ENCODE measurements at places on chromosomes 12 and 14.

DNA sequence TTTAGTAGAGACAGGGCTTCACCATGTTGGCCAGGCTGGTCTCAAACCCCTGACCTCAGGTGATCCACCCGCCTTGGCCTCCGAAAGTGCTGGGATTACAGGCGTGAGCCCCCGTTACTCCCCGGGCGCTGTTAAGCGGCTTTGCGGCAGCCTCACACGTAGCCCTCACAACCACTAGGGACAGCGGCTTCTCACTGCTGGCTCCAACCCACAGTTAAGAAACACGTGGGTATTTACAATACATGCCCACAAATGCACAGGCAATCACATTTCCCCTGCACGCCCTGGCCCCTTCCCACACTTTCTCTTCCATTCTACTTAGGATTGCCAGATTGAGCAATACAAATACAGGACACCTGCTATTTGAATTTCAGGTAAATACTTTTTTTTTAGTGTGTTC is 37.0 kb upstream of the EIF5 start:
- no peak for DNase-seq

GRCh38 chr12:81759190-81760051 is at the start of gene PPFIA2:
Gene PPFIA2, minus strand, starts transcription at chr12:81759350.
- DNase-seq = no peak

DNA sequence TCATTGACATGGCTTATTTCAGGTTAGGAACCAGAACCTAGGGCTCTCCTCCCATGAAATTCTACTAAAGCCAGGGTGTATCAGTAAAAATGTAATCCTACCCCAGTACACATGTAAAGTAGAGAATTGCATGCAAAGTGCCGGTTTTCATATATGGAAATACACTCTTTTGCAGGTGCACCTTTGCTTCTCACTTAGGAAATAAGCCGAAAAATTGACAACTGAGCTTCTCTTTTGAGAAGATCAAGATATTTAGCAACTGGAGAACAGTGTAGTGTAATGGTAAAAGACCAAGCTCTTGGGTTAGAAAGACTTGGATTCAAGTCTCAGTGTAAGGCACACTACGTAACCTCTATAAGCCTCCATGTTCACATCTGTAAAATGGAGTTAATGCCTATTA is 82.4 kb downstream of the SLC38A6 start:
- DNase-seq = no peak

- no peak for DNase-seq
Observed at GRCh38 chr12:67456431-67456901, 187.3 kb downstream of the CAND1 start.

DNA sequence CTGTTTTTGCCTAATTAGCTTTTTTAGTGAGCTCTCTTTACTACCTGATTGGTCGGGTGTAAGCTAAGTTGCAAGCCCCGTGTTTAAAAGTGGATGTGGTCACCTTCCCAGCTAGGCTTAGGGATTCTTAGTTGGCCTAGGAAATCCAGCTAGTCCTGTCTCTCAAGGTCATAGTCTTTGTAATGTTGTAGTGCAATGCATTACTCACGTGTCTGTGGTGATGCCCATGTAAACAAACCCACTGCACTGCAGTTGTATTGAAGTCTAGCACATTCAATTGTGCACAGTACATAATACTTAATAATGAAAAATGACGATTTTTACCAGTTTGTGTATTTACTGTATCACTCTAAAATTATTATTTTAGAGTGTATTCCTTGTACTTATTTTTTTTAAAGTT is 335.5 kb downstream of the NUAK1 start:
- DNase-seq = no peak

DNA sequence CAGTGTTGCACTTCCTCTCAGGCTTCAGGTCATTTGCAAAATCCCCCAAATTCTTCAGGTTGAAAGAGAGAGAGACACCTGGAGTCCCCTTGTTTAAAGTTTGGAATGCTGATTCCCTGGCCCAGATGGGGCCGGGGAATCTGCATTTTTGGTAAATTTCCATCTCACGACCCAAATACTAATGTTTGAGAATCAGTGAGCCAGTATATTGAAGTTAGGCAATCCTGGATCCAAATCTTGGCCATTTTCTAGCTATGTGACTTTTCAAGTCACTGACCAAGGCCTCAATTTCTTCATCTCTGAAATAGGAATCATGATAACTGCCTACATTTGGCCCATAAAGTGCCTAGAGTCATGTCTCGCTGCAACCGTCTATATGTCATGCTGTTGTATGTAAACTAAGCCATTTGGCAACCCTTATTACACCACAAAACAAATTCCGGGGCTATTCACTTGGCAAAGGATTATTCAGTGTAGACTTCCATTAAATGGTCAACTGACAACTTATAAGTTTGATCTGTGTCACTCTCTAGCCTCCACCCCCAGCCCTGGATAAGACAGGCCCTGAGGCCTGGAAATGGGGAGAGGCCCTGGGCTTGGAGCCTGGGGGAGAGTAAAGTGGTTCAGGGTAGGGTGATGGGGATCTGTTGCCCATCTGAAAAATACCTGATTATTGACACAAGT is 3.7 kb upstream of the ZFP36L1 start:
- DNase-seq = no peak

DNA sequence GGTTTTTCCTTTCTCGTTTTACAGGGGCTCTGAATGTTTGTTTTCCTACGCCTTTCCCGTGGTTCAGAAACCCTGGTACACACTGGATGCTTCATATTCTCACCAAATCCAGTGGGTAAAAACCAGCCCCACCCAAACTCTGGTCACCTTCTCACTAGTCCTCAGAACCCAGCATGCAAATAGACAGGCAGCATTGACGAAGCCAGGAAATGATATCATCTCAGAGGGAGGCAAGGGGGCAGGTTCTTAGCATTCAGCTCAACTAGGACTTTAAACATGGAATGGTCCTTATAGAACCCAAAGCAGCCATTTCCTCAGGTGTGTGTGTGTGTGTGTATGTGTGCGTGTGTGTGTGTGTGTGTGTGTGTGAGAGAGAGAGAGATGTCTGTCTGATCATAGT is 142.0 kb downstream of the KCNK10 start:
- no peak for DNase-seq

- DNase-seq = no peak
Observed at GRCh38 chr14:99838639-99839134, 45.5 kb downstream of the EML1 start.

DNA sequence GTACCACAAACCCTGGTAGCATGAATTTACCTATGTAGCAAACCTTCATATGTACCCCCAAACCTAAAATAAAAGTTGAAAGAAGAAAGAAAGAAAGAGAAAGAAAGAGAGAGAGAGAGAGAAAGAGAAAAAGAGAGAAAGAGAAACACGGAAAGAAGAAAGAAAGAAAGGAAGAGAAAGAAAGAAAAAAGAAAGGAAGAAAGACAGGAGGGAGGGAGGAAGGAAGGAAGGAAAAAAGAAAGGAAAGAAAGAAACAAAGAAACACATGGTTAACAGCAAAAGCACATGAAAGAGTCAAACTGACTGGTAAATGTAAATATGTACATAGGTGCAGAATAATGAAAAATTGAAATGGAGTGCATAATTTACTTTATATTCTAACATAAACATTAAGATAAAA is 903.4 kb downstream of the LRFN5 start:
- no peak for DNase-seq

GRCh38 chr12:105324704-105325103 is 5.8 kb upstream of the C12orf75 start:
- DNase-seq = no peak

GRCh38 chr12:96587691-96588090 is 98.3 kb downstream of the CFAP54 start:
- no peak for DNase-seq

DNA sequence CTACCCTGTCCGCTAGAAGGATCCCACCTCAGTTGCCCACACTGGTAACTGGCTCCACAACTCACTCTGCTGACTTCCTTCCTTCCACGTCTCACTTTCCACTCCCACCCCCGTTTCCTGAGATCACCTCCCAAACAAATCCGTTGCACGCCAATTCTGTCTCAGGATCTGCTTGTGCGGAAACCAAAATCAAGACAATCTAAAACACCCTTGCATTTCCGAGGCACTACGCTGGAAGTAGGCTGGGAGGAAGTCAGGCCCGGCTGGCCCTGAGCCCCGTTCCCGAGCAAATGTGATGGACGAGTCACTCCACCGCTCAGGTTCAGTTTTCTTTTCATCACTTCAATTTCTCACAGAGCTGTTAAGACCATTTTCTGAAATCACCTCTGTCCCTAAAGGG is 23.1 kb downstream of the ABCB9 start:
- DNase-seq = no peak

- no peak for DNase-seq
Observed at GRCh38 chr12:57368349-57369095, 62.3 kb downstream of the R3HDM2 start.

DNA sequence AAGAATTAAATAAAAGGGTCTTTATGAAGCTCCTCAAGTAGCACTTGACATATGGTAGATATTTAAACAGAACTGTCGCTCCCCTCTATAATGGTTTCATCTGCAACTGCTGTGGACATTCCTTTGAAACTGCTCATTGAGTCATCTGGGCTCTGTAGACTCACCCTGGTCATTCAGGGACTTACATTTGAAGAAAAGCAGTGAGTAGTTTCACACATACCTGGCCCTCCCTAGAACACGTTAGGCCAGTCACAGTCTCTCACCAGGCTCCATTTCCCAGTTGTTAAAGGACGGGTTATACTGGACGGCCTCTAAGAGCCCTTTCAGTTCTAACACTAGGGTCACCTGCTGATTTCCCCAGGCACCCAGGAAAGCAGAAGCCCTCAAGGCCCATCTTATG is 217.0 kb downstream of the BCL11B start:
- DNase-seq = no peak

DNA sequence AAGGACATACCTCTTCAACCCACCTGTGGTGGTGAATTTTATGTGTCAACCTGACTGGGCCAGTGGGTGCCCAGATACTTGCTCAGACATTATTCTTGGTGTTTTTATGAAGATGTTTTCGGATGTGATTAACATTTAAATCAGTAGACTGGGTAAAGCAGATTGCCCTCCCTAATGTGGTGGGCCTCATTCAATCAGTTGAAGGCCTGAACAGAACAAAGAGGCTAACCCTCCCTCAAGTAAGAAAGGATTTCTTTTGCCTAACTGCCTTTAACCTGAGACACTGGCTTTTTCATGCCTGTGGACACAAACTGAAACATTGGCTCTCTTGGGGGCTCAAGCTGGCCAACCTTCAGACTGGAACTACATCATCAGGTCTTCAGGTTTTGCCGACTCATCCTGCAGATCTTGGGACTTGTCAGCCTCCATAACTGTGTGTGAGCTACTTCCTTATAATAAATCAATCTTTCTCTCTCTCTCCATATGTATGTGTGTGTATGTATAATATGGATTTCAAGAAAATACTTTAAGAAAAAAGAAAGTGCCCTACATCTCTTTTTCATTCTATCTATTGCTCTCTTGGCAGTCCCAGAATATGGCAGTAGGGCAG is 39.4 kb downstream of the RTN1 start:
- no peak for DNase-seq

GRCh38 chr14:89537911-89538310 is 120.9 kb upstream of the FOXN3 start:
- no peak for DNase-seq

GRCh38 chr12:89448951-89449371 is 75.6 kb downstream of the GALNT4 start:
- DNase-seq = no peak

GRCh38 chr12:113161415-113162016 is 12.0 kb downstream of the CFAP73 start:
- no peak for DNase-seq

DNA sequence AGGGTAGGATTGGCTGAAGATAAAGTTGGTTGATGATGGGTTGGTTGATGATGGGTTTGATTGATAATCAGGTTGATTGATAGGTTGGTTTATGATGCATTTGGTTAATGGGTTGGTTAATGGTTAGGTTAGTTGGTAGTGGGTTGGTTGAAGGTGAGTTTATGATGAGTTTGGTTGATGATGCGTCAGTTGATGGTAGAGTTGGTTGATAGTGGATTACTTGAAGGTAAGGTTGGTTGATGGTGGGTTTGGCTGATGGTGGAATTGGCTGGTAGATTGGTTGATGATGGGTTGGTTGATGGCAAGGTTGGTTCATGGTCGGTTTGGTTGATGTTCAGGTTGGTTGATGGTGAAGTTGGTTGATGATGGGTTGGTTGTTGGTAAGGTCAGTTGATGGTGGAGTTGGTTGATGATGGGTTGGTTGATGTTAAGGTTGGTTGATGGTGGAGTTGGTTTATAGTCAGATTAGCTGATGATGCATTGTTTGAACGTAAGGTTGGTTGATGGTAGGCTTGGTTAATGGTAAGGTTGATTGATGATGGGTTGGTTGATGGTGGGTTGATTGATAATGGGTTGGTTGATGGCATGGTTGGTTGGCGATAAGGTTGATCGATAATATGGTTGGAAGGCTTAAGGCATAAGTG is 146.4 kb downstream of the ADGRD1 start:
- no peak for DNase-seq

DNA sequence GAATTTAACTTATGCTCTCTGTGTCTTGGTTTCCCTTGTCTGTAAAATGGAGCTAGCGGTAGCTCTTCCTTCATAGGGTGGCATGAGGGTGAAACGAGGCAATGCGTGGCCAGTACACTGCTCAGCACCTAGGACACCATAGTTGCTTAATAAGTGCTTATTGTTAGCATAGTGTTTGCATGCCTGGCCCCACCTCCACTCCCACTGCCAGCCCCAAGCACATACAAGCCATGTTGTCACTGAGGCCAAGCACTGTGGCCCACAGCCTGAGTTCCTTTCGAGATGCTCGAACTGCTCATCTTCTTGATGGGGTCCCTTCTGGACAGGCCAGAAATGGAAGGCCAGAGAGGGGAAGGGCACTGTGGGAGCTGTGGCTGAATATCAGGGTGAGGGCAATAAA is 839 bp downstream of the FICD start:
- no peak for DNase-seq

DNA sequence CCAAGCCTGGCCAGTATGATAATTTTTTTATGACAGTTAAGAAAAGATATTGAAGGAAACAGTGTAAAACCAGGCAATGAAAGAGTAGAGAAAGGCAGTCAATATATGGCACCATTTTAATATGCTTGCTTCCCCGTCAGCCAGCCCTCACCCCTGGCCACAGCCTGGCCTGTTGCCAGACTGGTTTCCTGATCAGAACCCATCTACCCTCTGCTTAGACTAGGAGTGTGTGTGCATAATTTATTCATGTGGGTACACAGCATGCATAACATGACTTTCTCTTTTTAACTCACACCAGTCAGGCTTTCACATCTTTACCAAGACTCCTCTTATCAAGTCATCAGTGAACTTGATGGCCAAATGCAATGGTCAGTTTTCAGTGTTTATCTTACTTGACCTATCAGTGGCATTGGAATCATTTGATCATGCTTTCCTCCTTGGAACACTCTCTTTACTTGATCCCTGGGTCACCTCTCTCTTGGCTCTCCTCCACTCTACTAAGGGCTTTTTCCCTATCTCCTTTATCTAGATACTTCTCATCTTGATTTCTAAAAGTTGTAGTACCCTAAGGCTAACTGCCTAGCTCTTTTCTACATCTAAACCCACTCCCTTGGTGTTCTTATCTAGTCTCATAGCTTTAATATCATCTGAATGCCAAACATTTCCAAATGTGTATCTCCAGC is 10.0 kb upstream of the GPR19 start:
- peak; percentile 71 for DNase-seq

- no peak for DNase-seq
Observed at GRCh38 chr12:71873821-71874220, 34.3 kb downstream of the TBC1D15 start.
